ENCODE measurements at places on chromosomes 12 and 14.
A peak's percentile ranks its signal among the peaks of the same experiment; 100 is the strongest.

- no peak for DNase-seq
These were observed 39.2 kb upstream of the PWP1 start for GRCh38 chr12:107646436-107646835.

- DNase-seq, result peak; percentile 72
These were observed 17.4 kb downstream of the TMPO start for GRCh38 chr12:98532687-98533304.

GRCh38 chr12:18259906-18260682 lies 1.2 kb upstream of the PIK3C2G start:
- DNase-seq, result no peak

DNA sequence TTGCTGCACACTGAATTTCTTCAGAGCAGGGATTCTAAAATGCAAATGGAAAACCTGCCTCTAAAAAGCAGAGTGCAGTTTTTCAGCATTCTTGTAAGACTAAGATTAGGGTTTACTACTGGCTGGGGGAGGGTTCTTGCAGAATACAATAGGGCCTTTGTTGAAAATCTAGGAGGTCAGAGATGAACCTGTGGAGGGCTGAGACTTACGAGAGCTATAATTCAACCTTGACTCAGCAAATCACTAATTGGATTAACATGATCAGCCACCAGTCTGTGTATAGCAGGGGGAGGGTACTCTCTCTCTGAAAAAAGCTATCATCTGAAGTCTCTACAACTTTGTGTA lies 92.6 kb upstream of the HIF1A start:
- DNase-seq, result no peak

DNA sequence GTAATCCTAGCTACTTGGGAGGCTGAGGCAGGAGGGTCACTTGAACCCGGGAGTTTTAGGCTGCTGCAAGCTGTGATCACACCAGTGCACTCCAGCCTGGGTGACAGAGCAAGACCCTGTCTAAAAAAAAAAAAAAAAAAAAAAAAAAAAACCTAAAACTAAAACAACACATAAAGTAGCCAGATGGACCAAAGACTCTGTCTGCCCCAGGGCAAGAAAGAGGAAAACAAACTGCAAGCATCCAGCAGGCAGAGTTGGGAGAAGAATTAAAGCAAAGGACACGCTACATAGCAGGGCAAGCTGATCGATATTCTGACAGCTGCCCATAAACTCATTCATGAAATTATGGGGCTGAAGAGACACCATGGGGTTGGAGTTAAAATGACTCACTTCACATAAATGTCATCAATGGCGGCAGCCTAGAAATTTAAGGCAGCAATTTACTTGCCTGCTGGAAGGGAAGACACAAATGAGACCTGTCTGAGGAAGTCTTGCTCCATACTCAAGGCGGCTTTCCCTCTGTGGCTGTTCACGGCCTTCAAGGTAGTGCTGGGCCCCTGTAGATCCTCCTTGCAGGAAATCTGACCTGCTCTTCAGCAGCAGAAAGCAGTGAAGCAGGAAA lies 259.1 kb upstream of the FKBP4 start:
- DNase-seq, result no peak

DNA sequence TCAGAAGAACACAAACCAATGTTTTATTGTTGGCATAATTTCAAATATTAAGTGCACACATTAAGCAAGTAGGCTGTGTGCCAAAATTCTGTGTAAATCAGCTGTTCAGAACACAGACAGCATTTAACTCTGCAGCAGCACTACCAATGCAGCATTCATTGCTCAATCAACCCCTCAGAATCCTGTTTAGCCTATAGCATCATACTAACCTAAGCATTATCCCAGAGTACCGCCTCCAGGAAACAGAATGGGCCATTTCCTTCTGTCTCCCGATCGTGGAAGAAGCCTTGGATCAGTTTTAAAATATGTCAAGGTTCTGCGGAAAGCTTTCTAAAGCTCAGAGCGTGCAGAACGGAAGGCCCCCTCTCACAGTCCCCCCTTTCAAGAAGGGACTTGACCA lies 3.3 kb downstream of the IL26 start:
- no peak for DNase-seq

GRCh38 chr14:53663709-53664108 lies 292.9 kb downstream of the BMP4 start:
- no peak for DNase-seq

DNA sequence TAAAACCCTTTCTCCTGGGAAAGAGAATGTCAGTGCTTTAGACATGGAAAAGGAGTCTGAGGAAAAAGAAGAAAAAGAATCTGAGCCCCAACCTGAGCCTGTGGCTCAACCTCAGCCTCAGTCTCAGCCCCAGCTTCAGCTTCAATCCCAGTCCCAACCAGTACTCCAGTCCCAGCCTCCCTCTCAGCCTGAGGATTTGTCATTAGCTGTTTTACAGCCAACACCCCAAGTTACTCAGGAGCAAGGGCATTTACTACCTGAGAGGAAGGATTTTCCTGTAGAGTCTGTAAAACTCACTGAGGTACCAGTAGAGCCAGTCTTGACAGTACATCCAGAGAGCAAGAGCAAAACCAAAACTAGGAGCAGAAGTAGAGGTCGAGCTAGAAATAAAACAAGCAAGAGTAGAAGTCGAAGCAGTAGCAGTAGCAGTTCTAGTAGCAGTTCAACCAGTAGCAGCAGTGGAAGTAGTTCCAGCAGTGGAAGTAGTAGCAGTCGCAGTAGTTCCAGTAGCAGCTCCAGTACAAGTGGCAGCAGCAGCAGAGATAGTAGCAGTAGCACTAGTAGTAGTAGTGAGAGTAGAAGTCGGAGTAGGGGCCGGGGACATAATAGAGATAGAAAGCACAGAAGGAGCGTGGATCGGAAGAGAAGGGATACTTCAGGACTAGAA lies 6.1 kb downstream of the PNN start:
- DNase-seq, result no peak

- DNase-seq, result no peak
These were observed 16.3 kb downstream of the TSPAN8 start for GRCh38 chr12:71141378-71141926.

DNA sequence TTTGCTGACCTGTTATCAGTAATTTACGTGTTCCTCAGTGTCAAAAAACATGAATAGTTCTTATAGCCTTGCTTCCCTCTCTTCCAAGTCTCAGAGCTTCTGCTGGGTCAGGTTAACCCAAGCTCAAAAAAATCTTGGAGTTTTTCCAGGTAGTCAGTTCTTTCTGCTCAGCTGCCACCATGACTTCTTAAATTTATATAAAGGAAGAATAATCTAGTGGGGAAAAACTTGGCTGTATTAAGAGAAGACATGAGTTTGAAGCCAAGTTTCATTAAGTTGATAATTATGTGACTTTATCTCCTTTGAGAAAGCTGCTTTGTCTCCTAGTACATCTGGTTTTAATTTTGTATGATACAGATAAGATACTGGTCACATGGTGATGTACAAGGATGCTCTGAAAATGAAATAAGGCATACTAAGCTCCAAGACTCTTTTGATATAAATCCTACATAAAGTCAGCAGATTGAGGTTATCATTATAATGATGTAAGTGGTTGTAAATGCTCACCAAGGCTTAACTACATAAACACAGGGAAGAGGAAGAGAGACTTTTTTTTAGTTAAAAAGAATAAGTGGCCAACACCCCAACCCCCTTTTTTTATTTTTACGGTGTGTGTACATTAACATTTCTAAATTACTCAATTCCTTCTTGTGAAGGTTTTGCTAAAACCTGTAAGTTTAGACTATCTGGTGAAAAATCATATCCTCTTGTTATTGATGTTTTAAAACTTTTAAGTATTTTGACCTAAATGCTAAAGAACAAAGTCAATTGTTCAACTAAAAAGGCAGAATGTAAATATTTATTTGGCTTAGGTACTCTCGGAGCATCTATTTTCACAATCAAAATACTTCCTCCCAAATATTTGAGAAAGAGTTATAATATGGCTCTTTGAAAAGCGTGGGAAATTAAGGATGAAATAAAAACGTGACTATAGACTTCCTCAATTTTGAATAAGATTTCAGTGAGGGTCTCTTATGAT lies 84.1 kb upstream of the SLC38A2 start:
- no peak for DNase-seq

GRCh38 chr12:12273291-12273957 lies 6.6 kb upstream of the LRP6 start:
- no peak for DNase-seq

DNA sequence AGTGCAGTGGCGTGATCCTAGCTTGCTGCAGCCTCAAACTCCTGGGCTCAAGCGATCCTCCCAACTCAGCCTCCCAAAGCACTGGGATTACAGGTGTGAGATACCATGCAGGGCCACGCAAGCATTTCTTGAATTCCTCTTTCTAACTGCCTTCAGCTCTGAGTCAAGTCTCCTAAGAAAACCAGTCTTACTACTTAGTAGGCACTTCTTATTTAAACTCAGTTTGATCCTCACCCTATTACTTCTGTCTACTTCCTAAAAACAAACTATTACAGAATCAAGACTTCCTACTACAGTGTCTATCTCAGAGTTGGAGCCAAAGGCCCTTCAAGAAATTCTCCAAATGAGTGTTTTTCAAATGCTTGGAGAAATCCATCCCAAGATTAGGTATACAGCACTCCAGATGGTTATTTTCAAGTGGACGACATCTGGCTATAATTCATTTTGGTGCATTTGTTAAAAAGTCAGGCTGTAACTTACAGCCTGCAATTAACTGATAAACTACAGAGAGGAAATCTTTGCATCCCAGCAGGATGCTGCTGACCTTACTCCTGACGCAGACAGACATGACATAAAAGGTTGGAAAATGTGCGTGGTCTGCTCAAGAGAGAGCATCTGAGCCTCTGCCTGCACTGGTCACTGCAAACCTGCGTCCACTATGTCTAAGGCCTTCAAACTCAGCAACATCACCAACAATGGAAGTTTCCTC lies 34.7 kb downstream of the SSH1 start:
- no peak for DNase-seq

GRCh38 chr12:6114476-6114870 lies 10.0 kb downstream of the VWF start:
- DNase-seq, result no peak

DNA sequence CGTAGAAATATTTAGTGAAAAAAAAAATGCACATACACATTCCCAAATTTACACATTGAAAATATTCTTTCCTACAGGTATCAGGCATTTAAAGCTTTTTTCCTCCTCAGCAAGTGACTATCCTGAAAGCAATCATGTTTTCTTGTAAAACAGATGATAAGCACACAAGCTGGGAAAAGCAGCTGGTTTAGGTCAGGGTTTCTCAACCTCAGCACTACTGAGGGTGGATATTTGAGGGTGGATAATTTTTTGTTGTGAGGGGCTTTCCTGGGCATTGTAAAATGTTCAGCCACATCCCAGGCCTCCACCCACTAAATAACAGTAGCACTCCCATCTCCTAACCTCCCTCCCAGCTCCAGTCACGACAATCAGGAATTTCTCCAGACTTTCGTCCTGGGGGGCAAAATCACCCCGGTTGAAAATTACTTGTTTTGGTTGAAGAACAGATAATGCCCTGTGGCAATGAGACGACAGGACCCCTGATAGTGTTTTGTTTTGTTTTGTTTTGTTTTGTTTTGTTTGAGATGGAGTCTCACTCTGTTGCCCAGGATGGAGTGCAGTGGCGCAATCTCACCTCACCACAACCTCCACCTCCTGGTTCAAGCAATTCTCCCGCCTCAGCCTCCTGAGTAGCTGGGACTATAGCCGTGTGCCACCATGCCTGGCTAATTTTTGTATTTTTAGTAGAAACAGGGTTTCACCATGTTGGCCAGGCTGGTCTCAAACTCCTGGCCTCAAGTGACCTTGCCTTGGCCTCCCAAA lies 15.0 kb upstream of the NT5DC3 start:
- DNase-seq, result no peak

GRCh38 chr12:81591256-81591655 lies 167.9 kb downstream of the PPFIA2 start:
- no peak for DNase-seq

GRCh38 chr12:1821805-1822204 lies 1.4 kb downstream of the LRTM2 start:
- DNase-seq, result no peak

- DNase-seq, result no peak
These were observed 40.9 kb upstream of the VASH1 start for GRCh38 chr14:76720382-76720813.

GRCh38 chr12:116172224-116172849 lies 105.2 kb downstream of the MED13L start:
- DNase-seq, result peak; percentile 31

- DNase-seq, result peak; percentile 9
These were observed 296.6 kb upstream of the RTL1 start for GRCh38 chr14:101200008-101200649.

GRCh38 chr12:6208130-6208529 lies 7.9 kb downstream of the CD9 start:
- no peak for DNase-seq

- no peak for DNase-seq
These were observed 71.5 kb upstream of the MDM1 start for GRCh38 chr12:68403711-68404110.

GRCh38 chr12:28540324-28540714 lies 350.1 kb downstream of the CCDC91 start:
- DNase-seq, result no peak

GRCh38 chr12:9701380-9702154 lies 31.3 kb downstream of the CLECL1 start:
- DNase-seq, result peak; percentile 70

- no peak for DNase-seq
These were observed 219.7 kb upstream of the PRICKLE1 start for GRCh38 chr12:42809226-42809625.

DNA sequence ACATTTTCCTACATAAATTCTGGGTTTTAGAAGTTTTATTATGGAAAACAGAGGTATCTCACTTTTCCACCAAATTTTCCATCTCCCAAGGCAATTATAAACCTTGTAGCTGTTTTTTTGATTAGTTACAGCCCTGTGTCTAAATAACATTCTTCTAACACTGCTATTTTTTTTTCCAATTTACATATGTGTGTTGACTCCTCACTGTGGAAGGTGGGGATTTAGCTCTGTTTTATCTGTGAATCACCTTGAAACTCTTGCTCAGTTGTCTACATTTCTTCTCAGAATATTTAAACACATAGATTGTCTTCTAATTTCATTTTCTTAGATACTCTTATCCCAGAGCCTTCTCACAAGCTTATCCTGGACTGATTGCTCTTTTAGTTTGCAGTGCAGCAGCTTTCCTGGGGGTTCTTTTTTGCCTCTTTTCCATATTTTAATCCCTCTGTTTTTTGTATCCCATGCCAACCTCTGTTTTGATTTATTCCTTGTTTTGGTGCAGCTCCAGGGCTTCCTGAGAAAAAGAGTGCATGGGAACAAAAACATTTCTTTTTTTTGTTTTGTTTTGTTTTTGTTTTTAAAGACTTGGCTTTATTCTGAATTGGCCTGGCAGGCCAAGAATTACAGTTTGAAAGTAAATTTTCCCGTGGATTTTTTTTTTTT lies 36.7 kb downstream of the TBC1D15 start:
- no peak for DNase-seq

GRCh38 chr12:123763093-123763492 lies 992 bp downstream of the DNAH10 start:
- no peak for DNase-seq

- DNase-seq, result peak; percentile 45
These were observed 10.9 kb downstream of the C12orf43 start for GRCh38 chr12:121005346-121005815.

DNA sequence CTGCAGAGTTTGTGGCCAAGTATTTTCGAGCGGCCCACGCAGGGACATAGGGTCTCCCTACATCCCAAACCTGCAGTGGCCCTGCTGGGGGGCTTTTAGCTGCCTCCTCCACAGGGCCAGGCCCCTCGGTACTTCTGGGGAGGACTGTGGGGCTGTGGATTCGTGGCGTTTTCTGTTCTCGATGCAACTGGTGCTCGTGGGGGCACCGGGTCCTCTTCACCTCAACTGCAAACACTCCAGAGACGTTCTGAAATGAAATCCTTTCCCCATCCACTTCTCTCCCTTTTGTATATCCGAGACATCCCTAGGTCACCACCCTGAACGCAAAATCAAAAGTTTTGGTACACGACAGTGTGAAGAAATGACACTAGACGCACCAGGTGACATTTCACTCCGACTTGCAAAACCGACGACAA lies 2.3 kb downstream of the RFX4 start:
- DNase-seq, result no peak
